ENCODE measurements at places on chromosomes 5 and 9. TPM values are rescaled to one million over a fixed set of nuclear protein-coding genes. Genes with fewer than 3 reads are reported as not detected.

Gene KIF4B
- total RNA-seq: 0.13 TPM

Gene SPINK1
- total RNA-seq: not detected

Gene GARIN3
- not detected for total RNA-seq

Gene SLC45A2
- total RNA-seq: 0.13 TPM

Gene DIRAS2
- not detected for total RNA-seq

Gene TRIP13
- total RNA-seq: 37.9 TPM

Gene HCN1
- total RNA-seq: not detected

Gene SIGMAR1
- 59.9 TPM for total RNA-seq

Gene C9
- 0.25 TPM for total RNA-seq

Gene PDE8B
- total RNA-seq: not detected

Gene SELENOP
- 0.40 TPM for total RNA-seq

Gene GOLM1
- 85.1 TPM for total RNA-seq

Gene SLC34A3
- total RNA-seq: not detected

Gene PALM2AKAP2
- total RNA-seq: under 0.01 TPM

Gene SLC36A2
- not detected for total RNA-seq

Gene SPRY4
- total RNA-seq: 7.4 TPM
